ENCODE measurements at places on chromosomes 3 and 15. TPM values are rescaled to one million over a fixed set of nuclear protein-coding genes. Genes with fewer than 3 reads are reported as not detected.
A peak's percentile ranks its signal among the peaks of the same experiment; 100 is the strongest.

Gene CORO2B
- total RNA-seq: 2.2 TPM

Gene ALDH1A2
- 1.7 TPM for total RNA-seq

GRCh38 chr3:13166243-13167063 lies 93.2 kb upstream of the IQSEC1 start:
- H3K4me1 ChIP-seq: no peaks in the 10 kb centered on the region
- no peak overlapping the region for H3K27ac ChIP-seq
- no peaks in the 10 kb centered on the region for H3K36me3 ChIP-seq
- no peak overlapping the region for H3K4me3 ChIP-seq
- no peak for DNase-seq

DNA sequence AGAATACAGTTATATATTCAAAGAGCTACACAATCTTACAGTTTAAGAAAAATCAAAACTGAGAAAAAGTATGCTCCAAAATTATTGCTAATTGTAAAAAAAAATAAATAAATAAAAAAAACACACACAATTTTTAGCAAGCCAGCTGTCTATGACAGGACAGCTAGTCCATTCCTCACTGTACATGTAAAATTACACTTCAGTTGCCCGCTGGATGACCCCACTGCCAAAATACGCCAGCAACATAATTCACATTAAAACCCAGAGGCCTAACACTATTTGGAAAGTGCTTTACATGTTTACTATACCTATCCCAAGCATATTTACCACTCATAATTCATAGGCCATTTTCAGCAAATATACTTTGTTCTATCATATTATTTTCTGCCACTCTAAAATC lies 5.8 kb downstream of the MYO9A start:
- H3K4me3 ChIP-seq: no peak overlapping the region
- peaks cover 30% of the 10 kb centered on the region for H3K4me1 ChIP-seq
- no peak for DNase-seq
- no peaks in the 10 kb centered on the region for H3K27me3 ChIP-seq
- H3K27ac ChIP-seq: no peak overlapping the region

- H3K36me3 ChIP-seq: peaks cover 3% of the 10 kb centered on the region
- no peak overlapping the region for H3K4me3 ChIP-seq
- H3K27ac ChIP-seq: peak overlapping the region; percentile 83
- H3K27me3 ChIP-seq: no peaks in the 10 kb centered on the region
- no peak for DNase-seq
Observed at GRCh38 chr3:30691249-30691880, 85.0 kb downstream of the TGFBR2 start.

DNA sequence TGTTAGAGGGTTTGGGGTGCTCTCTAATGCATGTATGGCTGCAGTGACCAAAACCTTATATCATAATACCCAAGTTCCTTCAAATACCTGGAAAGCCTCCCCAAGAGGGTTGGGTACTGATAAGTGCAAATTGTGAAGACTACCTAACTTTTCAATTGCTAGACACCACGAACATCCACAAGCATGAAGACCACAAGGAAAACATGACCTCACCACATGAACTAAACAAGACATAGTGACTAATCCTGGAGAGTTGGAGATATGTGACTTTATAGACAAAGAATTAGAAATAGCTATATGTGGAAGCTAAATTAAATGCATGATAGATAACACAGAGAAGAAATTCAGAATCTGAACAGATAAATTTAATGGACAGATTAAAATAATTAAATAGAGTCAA lies 23.9 kb upstream of the AADACL2 start:
- no peaks in the 10 kb centered on the region for H3K4me1 ChIP-seq
- no peak overlapping the region for H3K27ac ChIP-seq
- H3K4me3 ChIP-seq: no peak overlapping the region
- DNase-seq: no peak
- H3K27me3 ChIP-seq: no peaks in the 10 kb centered on the region

GRCh38 chr3:151612115-151612514 lies 121.6 kb upstream of the AADACL2 start:
- H3K4me1 ChIP-seq: no peaks in the 10 kb centered on the region
- no peak overlapping the region for H3K27ac ChIP-seq
- no peaks in the 10 kb centered on the region for H3K36me3 ChIP-seq
- DNase-seq: no peak
- no peaks in the 10 kb centered on the region for H3K27me3 ChIP-seq

DNA sequence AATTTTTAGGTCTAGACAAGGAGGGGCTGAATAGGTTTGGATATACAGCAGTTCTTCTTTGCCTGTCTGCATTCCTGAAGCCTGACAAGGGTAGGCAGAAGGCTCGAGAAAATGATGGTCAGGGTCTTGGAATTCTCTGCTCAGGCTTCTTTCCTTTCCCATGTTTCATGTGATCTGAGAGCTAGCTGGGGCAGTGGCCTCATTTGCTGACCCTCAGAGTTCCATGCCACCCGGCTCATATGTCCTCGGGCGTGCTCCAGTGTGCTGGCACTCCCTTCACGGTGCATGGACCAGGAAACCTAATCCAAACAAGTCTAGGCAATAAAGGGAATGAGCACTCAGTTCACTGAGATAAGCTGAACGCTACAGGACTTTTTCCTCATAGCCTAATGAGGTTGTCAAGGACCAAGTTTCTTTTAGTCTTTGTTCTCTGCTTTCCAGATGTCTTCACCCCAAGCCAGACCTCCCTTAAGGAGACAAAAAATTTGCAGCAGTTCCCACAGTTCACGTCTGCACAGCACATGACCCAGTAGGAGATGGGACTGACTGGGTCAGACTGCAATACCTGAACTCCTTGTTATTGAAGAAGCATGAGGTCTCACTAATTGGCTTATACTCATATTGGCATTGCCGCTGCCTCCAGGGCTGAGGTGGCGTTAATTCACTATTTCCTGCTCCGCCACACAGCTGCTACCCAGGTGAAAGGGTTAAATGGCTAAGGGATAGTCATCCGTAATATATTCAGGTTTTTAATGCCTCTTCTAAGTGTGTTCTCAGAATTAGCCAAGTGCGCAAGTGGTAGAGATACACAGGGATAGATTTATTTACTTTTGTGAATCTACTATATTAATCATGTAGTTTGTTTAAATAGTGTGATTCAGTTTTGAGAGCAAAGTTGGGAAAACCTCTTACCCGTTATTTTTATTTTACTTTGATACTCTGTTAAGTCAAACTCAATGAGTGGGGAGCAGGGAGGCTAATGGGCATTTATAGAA lies 15.3 kb upstream of the RTP4 start:
- H3K27me3 ChIP-seq: no peaks in the 10 kb centered on the region
- peaks cover 13% of the 10 kb centered on the region for H3K4me1 ChIP-seq
- no peaks in the 10 kb centered on the region for H3K36me3 ChIP-seq
- H3K4me3 ChIP-seq: no peak overlapping the region
- DNase-seq: peak; percentile 47

GRCh38 chr15:100592898-100593297 lies 9.1 kb downstream of the LINS1 start:
- H3K4me3 ChIP-seq: no peak overlapping the region
- no peaks in the 10 kb centered on the region for H3K27me3 ChIP-seq
- no peaks in the 10 kb centered on the region for H3K36me3 ChIP-seq
- no peak for DNase-seq
- no peak overlapping the region for H3K27ac ChIP-seq
- H3K4me1 ChIP-seq: no peaks in the 10 kb centered on the region

DNA sequence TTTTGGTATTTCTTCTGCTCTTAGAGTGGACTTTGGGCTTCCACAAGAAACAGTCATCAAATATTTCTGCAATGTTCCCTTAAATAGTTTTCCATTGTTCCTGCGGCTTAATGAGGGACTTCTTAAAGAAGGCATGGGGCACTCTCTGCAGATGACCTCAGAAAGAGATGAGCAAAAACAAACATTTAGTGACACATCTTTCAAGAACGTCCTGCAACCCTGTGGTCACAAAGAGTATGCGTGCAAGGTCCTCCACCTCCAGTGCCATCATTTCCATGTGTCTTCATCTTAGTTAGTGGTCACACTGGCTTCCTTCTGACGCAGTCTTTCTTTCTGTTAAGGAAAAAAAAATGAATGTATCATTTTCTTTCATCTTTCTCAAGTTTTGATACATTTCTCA lies 56.2 kb downstream of the GREM1 start:
- DNase-seq: no peak
- H3K27me3 ChIP-seq: no peaks in the 10 kb centered on the region
- H3K4me3 ChIP-seq: no peak overlapping the region

Measured in transverse colon (tissue), 4 donors.